Ovary (tissue), 10 donors: ENCODE measurements at places on chromosomes 6 and 20.

DNA sequence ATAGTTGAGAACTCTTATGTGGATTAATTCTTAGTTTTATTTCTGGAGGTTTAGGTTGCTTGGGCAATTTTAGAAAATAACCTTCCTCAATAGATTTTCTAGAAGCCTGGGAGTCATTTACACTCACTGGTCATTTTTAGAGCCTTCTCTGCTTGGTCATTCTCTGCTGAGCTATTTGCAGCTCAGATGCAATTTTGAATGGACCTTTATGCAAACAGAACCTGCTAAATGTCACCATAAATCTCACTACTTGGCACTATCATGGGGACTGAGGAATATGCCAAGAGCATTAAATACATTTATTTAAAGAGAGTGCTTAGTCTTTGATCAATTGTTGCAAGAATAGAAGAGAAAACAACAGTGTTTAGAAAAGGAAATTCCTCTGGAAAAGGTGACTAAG, 154.0 kb downstream of the CLVS2 start:
- DNase-seq: no peak

GRCh38 chr6:46998436-46999017, 43.6 kb downstream of the ADGRF1 start:
- DNase-seq: no peak

- DNase-seq: peak; percentile 84
Observed at GRCh38 chr20:49583669-49584417, 15.9 kb upstream of the PTGIS start.

DNA sequence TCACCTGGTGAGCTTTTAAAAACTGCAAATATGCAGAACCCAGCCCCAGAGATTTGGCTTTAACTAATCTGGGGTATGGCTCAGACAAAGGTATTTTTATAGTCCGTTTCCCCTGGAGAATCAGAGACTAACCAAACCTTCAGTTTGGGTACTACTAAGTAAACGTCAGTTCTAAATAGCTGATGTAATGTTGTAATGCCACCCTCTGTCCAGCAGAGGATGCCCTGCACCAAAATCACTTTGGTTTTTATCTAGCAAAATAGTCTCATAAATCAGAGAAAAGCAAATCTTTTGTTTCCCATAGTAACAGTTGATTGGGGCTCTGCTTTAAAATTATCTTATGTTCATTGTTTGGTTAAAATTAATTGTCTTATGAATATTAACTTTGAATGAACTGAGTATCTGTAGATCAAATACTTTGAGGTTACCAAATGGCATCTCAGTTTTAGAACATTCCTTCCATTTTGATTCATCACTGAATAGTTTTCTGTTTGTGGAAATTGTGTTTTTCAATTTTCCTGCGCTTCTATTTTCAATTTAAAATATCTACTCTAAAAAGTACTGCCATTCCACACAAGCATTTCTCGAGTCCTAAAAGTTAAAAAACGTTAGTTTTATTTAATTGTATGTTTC, 278.3 kb upstream of the PLCB4 start:
- DNase-seq: no peak

- no peak for DNase-seq
Observed at GRCh38 chr6:52712136-52712535, 41.2 kb downstream of the TMEM14A start.

DNA sequence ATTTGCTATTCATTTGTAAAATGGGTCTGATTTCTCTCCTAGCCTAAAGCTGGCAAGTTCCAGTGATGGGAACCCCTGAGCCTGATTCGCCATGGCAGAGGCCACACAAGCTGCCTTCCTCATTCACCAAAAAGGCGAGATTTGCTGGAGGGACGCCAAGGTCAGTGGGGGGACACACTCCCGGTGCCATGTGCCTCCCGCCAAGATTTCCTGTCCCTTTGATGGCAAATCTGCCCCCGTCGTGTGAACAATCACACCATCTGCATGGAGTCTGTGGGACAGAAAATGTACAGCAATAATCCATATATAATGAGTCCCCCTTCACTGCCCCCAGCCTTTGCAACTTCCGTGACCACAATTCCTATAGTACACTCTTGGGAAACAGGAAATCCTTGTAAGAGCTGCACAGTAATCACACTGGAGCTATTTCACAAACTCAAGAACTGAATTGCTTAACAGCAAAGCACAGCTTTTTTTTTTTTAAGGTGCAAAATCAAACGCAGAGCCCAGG, 15.7 kb upstream of the IGF2R start:
- DNase-seq: peak; percentile 44

GRCh38 chr6:27867051-27867944, 44.9 kb downstream of the OR2B2 start:
- DNase-seq: no peak

DNA sequence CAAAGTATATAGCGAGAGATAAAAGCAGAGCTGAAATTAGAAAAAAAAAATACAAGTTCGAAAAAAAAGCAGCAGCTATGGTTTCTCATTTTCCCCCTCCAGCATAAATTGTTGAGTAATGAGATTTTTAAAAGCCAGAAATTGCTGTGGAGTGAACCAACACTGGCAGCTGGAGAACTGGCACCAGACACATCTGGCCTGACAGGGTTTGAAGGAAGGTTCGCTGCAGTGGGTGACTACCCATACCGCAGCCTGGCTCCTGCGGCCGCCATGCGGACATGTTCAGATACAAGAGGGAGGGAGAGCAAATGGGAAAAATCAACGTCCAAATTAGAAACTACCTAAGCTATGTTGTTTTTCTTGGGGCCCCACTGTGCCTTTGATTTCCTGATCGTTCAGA, 3.3 kb downstream of the APCDD1L start:
- DNase-seq: no peak

DNA sequence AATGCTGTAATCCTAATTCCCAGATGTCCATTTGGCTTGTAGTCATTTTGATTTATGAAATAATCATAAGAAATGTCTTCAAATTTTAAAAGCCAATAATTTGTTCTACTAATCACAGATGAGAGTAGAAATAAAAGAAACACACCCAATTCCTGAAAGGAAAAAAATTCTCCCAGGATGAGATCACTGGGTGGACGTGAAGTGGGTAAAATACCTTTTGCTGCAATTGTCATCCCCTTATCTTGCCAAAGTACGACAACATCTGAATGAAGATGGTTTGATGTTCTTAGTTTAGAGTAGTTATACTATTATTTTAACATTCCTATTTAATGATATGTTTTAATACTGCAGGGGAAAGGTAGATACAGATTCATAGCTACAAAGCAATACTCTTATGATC, 33.7 kb downstream of the MTHFD1L start:
- no peak for DNase-seq

- no peak for DNase-seq
Observed at GRCh38 chr6:90222724-90223198, 73.9 kb downstream of the BACH2 start.

- DNase-seq: no peak
Observed at GRCh38 chr6:135159531-135159930, 21.6 kb upstream of the MYB start.

GRCh38 chr20:60091861-60092260, 133.6 kb downstream of the CDH26 start:
- DNase-seq: no peak

- no peak for DNase-seq
Observed at GRCh38 chr20:49794336-49795134, 18.1 kb upstream of the SLC9A8 start.

- DNase-seq: no peak
Observed at GRCh38 chr6:47473791-47474346, 3.7 kb upstream of the CD2AP start.

DNA sequence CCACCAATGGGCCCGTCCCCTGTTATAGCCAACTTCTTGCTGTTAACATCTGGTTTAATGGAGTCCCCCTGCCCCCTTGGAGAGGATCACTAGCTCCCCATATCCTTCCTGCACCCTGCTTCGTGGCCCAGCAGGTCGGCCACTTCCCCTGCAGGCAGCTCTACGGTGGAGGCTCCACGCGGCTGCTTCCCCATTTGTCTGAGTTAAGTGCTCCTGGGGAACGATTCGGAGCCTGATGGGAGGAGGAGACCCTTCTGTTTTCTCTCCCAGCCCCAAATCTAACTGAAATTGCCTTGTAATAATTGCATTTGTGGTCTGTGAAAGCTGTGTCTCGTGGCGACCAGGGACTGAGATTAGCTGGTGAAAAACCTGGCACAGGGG, 74.6 kb downstream of the SULF2 start:
- DNase-seq: no peak

- no peak for DNase-seq
Observed at GRCh38 chr6:43275801-43276576, 22.1 kb upstream of the SLC22A7 start.

GRCh38 chr6:156634048-156634447, 143.1 kb upstream of the ARID1B start:
- no peak for DNase-seq

GRCh38 chr6:133236932-133237331, 4.2 kb upstream of the EYA4 start:
- no peak for DNase-seq

GRCh38 chr6:149513915-149514314, 29.1 kb upstream of the ZC3H12D start:
- no peak for DNase-seq

DNA sequence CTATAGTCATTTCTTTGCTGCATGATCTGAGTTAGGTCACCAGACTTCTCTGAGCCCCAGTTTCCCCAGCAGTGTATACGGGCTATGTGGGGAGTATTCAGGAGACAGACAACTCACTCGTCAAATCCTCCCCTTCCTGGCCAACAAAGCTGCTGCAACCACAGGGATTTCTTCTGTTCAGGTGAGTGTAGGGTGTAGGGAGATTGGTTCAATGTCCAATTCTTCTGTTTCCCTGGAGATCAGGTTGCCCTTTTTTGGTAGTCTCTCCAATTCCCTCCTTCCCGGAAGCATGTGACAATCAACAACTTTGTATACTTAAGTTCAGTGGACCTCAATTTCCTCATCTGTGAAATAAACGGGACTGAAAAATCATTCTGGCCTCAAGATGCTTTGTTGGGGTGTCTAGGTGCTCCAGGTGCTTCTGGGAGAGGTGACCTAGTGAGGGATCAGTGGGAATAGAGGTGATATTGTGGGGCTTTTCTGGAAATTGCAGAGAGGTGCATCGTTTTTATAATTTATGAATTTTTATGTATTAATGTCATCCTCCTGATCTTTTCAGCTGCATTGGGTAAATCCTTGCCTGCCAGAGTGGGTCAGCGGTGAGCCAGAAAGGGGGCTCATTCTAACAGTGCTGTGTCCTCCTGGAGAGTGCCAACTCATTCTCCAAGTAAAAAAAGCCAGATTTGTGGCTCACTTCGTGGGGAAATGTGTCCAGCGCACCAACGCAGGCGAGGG, 594 bp upstream of the CDKN1A start:
- DNase-seq: no peak

DNA sequence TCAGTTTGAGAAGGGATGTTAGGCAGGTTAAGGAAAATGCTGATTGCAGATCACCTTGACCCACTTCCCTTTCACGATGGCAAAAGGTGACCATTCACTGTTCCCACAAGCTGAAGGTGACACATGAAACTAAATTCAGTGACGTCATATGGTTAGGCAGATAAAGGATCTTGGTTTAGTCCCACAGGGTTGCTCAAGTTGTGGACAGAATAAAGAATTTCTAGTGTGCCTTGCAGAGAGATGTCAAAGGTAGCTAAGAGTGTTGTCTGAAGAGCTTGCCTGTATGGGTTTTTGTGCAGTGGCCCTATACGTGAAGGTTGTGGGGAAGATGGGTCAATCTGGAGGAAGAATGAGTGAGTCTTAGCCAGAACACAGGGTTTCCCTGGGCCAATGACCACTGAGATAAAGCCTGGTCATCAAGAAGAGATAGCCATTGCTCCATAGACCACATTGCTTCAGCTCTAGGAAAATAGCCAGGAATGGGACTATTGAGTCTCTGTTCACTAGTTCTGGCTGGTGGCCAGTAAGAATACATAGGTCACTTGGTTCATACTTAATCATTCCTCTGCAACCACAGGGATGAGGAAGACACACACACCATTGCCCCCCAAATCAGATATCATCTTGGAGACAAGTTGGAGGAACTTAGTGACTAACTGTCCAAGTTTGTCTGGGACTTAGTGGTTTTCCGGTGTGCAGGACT, 148.5 kb upstream of the ATXN1 start:
- no peak for DNase-seq

- DNase-seq: no peak
Observed at GRCh38 chr20:10758446-10758845, 84.6 kb upstream of the JAG1 start.

DNA sequence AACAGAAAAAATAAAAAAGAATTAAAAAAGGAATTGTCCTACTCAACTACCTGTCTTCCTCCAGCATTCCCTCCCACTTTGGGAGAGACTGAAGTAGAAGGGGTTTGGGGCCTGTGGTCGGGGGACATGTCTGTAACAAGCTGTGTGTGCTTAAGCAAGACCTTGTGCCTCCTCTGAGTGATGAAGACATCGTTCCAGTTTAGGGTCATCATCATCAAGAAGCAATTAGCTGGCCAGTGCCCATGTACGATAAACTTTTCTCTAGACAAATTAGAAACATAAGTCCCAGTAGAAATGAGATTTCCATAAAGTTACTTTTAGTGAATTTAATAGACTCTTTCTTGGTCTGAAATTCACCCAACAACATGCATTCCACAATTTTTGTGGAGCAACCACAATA, 272.9 kb downstream of the ZNF217 start:
- no peak for DNase-seq

DNA sequence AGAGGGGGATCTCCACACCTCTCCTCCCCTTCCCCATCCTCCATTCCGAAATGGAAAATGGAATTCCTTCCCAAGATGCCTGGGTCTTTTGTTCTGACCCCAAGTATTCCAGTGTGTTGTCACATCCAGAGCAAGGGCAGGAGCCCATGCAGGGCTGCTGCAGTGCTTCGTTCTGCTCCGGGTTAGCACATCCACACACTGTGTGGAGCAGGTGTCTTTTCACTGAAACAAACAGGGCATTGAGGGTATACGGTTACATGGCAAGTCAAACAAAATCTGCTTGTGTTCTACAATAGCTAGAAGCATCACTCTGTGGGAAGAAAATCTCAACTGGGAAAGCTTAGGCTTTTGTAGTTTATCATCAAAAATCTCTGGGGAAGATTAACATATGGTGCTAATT, 56.9 kb downstream of the LYRM2 start:
- DNase-seq: no peak

DNA sequence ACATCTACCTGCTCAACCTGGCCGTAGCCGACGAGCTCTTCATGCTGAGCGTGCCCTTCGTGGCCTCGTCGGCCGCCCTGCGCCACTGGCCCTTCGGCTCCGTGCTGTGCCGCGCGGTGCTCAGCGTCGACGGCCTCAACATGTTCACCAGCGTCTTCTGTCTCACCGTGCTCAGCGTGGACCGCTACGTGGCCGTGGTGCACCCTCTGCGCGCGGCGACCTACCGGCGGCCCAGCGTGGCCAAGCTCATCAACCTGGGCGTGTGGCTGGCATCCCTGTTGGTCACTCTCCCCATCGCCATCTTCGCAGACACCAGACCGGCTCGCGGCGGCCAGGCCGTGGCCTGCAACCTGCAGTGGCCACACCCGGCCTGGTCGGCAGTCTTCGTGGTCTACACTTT, 619 bp downstream of the SSTR4 start:
- no peak for DNase-seq

DNA sequence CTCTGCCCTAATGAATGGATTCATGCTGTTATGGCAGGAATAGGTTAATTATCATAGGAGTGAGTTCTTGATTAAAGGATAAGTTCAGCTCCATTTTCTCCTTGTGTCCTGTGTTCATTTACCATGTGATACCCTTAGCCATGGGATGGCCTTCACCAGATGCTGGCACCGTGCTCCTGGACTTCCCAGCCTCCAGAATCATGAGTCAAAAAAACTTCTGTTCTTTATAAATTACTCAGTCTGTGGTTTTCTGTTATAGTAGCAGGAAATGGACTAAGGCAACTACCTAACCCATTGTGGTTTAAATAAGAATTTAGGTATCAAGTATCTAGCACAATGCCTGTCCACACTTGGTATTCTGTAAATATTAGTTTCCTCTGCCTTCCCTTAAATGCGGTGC, 223.5 kb downstream of the MEI4 start:
- no peak for DNase-seq
